ENCODE measurements at places on chromosomes 12 and 14.

- H3K4me1 ChIP-seq = no peaks in the 10 kb centered on the region
- no peak overlapping the region for H3K4me3 ChIP-seq
- no peak overlapping the region for H3K27ac ChIP-seq
- no peak for DNase-seq
- no peaks in the 10 kb centered on the region for H3K27me3 ChIP-seq
Measured at GRCh38 chr14:44530475-44530874, 23.4 kb upstream of the FSCB start.

DNA sequence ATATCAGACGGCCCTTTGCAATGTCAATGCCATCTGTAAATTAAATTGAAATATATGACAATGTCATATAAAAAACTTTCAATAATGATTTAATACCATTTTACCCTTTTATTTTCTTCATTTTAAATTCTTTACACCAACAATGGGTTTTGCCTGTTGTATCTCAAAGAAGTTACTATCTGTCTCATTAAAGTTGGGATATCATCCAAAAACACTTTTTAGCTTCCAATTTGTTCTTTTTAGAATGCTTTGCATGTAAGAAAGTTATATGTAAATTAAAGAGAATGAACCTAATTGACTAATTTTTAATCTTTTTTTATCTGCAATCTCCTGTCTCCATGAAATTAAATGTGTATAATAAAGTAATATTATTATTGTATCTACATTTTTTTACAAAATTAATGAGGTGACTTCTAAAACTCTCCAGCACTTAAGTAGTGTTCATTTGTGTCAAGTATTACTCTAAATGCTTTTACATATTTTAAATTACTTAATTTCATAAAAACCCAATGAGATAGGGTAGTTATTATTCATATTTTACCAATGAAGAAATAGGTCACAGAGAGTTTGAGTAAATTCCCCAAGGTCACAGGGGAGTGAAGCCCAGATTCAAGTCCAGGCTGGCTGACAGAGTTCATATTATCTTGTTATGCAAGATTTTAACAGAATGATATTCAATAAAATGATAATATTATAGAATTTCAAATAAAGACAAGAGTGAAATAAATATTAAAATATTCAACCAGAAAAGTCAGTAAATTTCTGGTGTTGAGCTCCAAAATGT, 673.0 kb upstream of the FLRT2 start:
- no peak overlapping the region for H3K27ac ChIP-seq
- H3K36me3 ChIP-seq = no peaks in the 10 kb centered on the region
- no peaks in the 10 kb centered on the region for H3K4me1 ChIP-seq
- no peak overlapping the region for H3K4me3 ChIP-seq

GRCh38 chr12:52655251-52655650, 3.2 kb upstream of the KRT2 start:
- H3K4me1 ChIP-seq = no peaks in the 10 kb centered on the region
- no peaks in the 10 kb centered on the region for H3K27me3 ChIP-seq
- H3K27ac ChIP-seq = no peak overlapping the region
- no peak for DNase-seq
- no peaks in the 10 kb centered on the region for H3K36me3 ChIP-seq

DNA sequence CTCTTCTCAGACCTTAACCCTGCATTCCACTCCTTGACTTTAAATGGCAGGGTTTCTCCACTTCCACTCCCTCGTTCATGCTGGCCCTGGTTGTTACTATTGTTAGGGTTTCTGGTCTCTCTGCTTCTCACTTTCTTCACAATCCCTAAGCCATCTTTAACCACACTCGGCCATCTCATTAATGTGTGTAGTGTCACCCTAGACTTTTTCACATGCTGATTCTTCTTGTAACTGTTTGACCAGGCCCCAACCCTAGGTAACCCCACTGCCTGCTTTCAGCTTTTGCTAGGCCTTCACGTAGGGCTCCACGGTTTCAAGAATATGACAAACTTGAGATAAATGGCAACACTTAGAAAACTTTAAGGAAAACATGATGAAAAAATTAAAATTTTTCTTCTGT, 195.1 kb downstream of the IPO8 start:
- no peaks in the 10 kb centered on the region for H3K27me3 ChIP-seq
- no peak overlapping the region for H3K27ac ChIP-seq
- no peaks in the 10 kb centered on the region for H3K4me1 ChIP-seq
- no peak overlapping the region for H3K4me3 ChIP-seq
- no peaks in the 10 kb centered on the region for H3K36me3 ChIP-seq

DNA sequence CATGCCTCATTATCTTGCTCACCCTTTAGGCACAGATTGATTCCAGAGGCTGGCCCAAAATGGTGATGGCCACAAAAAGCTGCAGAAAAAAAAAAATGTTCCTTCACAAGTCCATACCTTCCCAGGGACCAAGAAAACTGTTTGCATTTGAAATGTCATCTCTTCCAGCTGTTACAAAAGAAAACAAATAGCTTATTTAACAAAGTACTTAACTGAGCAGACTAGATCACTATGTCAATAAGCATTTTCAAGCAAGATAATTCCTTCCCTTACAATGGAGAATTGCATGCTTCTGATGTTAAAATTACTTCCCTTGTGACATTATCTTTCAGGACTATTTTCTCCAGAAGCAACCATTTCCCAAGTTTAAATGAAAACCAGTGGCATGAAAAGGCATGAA, 377.9 kb upstream of the KITLG start:
- H3K36me3 ChIP-seq = no peaks in the 10 kb centered on the region
- H3K4me1 ChIP-seq = no peaks in the 10 kb centered on the region
- no peaks in the 10 kb centered on the region for H3K27me3 ChIP-seq
- H3K27ac ChIP-seq = no peak overlapping the region
- no peak for DNase-seq
- no peak overlapping the region for H3K4me3 ChIP-seq

DNA sequence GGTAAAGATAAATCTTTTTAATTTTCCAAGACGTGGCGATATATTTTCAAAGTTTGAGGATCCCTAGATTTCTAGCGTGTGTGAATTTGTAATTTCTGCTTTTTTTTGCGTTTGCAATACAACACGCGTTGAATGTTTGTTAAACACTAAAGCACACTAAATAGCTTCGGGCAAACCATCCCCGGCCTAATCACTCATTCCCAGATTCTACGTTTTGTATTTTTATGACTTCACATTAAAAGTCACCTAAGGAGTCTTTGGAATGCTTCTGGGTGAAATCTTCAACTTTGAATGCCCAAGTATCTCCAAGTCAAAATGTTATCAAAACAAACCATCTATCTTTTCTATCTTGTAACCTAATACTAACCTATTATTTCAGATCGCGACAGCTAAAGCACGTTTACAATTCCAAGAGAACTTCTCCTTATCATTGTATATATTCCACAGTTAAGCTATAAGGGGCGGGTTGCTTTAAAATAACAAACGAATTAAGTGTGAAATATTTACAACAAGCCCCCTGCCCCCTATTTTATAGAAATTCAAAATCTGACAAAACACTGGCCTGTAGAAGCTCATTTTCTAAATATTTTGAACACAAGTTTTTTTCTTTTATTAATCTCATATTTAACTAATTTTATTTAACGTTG, 1.1 kb downstream of the ALX1 start:
- no peaks in the 10 kb centered on the region for H3K36me3 ChIP-seq
- peak overlapping the region; percentile 35 for H3K27ac ChIP-seq
- H3K27me3 ChIP-seq = peaks cover 48% of the 10 kb centered on the region
- no peaks in the 10 kb centered on the region for H3K4me1 ChIP-seq
- no peak for DNase-seq
- H3K4me3 ChIP-seq = peak overlapping the region; percentile 22
